ENCODE measurements at places on chromosomes 1 and 21. TPM values are rescaled to one million over a fixed set of nuclear protein-coding genes. Genes with fewer than 3 reads are reported as not detected.
A peak's percentile ranks its signal among the peaks of the same experiment; 100 is the strongest.

DNA sequence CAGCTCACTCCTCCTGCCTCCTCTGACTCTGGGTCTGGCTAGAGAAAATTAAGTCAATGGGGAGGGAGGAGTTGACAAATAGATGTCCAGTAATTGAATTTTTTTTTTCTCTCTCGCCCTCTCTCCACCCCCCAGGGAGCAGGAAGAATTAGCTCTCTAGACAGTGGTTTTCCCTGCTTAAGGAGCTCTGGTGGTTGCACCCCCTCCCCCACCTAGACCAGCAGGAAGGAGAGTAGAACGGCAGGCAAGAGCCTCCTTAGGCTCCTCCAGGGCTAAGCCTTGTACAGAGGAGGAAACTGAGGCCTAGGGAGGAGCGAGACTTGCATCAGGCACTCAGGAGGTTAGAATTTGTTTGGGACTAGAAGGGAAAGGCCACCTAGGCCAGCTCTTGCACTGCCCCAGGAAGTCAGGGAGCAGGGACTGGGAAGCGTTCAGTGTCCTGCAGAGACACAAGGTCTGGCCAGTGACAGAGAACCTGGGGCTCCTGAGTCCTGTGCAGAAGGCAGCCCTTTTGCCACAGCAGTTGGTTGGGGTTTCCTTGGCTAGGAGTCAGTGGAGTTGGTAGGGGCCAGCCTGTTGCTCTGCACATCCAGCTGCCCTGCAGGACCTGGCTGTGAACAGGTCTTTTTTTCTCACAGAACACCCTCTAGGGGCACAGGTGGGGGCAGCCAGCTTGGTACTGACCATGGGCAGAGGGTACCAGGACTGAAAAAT, 49.5 kb upstream of the ACOT11 start:
- DNase-seq, result no peak

DNA sequence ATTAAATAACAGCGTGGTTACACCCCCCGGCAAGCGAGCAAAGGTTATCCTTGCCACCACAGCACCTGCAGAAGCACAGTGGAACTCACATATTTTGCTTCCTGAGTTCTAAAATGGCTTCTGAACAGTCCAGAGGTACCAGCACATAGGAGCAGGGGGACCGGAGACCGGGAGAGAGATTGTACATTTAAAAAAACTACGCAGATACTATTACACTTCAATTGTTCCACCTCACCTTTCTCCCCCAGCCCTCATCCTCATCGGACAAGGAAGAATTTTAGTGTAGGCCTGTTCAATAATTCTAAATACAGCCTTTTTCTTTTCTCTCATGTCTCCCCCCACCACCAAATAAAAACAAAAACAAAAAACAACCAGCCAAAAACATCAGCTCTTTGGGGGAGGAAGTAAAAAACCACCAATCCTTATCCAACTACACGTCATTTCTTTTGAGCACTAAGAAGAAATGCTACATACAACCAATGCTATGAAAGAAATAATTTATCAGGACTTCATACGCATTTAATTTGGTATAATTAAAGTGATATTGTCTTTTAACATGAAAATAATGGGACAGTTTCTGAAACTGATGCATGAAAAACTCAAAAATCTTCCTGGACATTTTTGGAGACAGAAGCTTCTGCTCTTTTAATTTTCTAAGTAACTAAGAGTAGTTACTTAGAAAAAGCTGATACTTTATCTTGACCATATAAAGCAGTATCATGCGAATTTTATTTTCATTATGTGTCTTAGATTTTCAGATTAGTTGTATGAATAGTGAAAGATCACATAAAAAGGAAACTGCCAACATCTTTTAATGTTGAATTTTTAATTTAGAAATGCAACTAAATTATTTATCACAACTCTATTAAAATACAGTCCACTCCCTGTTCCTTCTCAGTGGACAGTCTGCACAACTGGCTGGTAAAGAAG, 9.1 kb downstream of the CDKN2C start:
- DNase-seq, result no peak

DNA sequence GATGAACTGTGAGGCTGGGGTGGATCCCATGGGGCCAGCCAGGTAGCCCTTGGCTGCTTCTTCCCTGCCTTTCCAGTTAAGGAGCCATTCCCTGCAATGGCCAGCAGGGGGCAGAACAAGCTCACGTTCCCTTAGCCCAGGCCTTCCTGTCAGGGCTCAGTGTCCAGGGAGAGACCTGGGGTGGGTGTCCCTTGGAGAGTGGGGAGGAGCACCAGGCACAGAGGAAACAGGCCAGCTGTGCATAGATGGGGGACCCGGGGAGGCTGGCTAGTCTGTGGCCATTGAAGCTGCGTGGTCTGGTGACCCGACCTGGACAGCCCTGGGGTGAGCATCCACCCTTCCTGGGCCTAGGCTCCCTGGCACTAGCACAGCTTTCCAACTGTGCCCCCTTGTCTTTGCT, 13.2 kb upstream of the EPS8L3 start:
- peak; percentile 60 for DNase-seq

GRCh38 chr1:209040351-209040750, 543.2 kb upstream of the CAMK1G start:
- DNase-seq, result no peak

FCRL4 gene
- not detected for total RNA-seq

TNNT2 gene
- not detected for total RNA-seq

All from T-helper 17 cell (primary cell).